Tibial nerve (tissue), 4 donors: ENCODE measurements at places on chromosomes 2 and 18. TPM values are rescaled to one million over a fixed set of nuclear protein-coding genes. Genes with fewer than 3 reads are reported as not detected.

The DSC2 gene
- total RNA-seq = 3.9 TPM

The FAM228A gene
- 2.7 TPM for total RNA-seq

The RAD51AP2 gene
- total RNA-seq = not detected

The CFAP53 gene
- total RNA-seq = 1.5 TPM

The UGT1A5 gene
- total RNA-seq = not detected

The CD8B2 gene
- not detected for total RNA-seq

The HES6 gene
- 9.4 TPM for total RNA-seq

The RAPGEF4 gene
- total RNA-seq = 8.1 TPM

The INPP5D gene
- total RNA-seq = 40.4 TPM

The MC4R gene
- total RNA-seq = not detected

GRCh38 chr2:31413025-31413424, 1.5 kb downstream of the XDH start:
- no peak for DNase-seq

- no peak for DNase-seq
Measured at GRCh38 chr2:162114271-162114670, 37.8 kb downstream of the GCG start.

DNA sequence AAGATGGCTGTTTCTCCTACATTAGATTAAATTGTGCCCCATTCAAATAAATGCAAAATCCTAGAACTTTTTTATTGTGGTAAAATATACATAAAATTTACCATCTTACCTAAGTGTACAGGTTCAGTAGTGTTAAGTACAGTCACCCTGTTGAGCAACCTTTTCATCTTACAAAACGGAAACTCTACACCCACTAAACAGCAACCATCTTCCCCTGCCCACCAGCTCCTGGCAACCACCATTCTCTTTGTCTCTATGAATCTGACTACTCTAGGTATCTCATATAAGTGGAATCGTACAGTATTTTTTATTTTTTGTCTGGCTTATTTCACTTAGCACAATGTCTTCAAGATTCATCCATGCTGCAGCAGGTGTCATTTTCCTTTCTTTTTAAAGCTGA, 53.0 kb downstream of the ASXL2 start:
- no peak for DNase-seq

- DNase-seq = no peak
Measured at GRCh38 chr2:237639836-237640220, 12.4 kb downstream of the LRRFIP1 start.

GRCh38 chr2:129761569-129762021, 217.9 kb upstream of the RAB6C start:
- no peak for DNase-seq

DNA sequence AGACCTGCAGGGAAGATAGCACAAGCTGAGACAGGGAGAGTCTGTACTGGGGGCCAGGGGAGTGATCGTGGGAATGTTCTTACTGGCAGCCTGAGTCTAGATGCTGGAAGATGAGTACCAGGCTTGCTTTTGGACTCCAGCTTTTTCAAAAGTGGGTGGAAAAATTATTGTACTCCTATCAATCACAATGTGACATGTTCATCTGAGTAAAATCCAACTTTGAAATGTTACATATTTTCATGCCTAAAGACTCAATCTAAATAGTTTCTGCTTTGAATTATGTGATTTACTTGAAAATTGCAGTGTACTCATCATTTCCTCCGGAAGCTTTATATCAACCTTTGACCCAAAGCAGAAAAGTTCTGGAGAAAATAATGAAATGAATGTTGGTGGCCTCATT, 49.7 kb upstream of the ST3GAL5 start:
- no peak for DNase-seq

- DNase-seq = no peak
Measured at GRCh38 chr2:109081374-109081773, 47.6 kb upstream of the SH3RF3 start.

- DNase-seq = no peak
Measured at GRCh38 chr18:55319459-55320193, 268.4 kb downstream of the TCF4 start.

DNA sequence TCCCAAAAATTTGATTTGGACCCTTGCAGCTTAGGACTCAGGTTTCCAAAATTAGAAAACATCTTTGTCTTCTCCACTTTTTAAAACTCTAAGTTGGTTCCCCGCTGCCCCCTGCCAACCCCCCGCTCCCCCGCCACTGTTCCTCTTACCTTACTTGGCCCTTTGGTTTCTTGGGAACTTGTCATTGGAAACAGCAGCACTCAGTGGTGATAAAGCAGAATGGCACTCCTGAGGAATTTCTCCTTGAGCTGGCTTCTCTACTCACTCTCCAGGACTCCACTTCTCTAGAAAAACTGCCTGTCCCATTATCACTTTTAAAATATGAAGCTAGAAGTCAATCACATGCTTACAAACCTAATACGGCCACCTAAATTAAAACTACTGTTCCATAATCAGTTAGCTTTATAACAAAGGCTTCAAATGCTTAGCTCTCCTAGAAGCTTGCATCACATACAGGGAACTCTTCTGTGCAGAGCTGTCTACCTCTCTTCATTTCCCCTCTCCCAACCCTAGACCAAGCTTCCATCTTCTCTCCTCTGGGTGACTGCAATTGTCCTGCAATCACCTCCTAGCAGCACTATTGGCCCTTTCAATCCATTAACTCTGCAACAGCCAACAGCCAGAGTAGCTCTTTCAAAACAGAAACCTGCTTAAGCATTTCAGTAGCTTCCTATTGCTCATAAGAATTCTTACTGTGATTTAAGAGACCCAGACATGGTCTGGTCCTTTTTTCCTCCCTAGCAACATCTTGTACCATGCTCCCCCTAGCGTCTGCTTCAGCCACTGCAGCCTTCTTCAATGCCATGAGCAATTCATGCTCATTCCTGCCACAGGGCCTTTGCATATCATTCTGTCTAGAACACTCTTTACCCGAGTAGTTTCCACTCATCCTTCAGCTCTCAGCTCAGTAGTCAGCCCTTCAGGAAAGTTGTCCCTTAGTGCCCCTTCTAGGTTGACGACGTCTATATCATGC, 15.2 kb upstream of the PLEKHM3 start:
- DNase-seq = peak; percentile 61

- DNase-seq = no peak
Measured at GRCh38 chr2:5705490-5705889, 13.3 kb downstream of the SOX11 start.

GRCh38 chr2:46381871-46382270, 84.7 kb downstream of the EPAS1 start:
- DNase-seq = no peak

DNA sequence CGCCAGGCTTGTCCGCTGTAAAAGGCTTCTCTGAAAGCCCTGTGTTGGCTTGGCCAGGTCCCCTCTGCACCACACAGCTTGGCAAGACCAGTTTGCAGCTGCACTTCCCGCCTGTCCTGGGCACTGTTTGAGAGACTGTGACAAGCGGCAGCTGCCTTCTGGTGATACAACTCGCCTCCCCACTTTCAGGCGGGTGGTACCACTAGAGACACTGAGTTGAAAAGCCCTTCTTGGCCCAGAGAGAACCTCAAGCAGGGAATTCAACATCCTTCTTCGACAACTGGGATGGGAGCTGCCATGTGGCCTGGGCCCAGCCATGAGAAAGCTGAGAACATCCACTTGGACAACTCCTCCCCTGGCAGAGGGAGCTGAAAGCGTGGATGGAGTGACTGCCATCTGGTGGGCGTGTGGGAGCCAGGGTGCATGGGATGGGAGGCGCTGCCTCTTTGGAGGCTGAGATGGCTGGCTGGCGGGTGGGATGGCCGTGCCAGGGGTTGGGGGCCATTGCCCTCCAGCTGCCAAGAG, 125.5 kb upstream of the REV1 start:
- no peak for DNase-seq

DNA sequence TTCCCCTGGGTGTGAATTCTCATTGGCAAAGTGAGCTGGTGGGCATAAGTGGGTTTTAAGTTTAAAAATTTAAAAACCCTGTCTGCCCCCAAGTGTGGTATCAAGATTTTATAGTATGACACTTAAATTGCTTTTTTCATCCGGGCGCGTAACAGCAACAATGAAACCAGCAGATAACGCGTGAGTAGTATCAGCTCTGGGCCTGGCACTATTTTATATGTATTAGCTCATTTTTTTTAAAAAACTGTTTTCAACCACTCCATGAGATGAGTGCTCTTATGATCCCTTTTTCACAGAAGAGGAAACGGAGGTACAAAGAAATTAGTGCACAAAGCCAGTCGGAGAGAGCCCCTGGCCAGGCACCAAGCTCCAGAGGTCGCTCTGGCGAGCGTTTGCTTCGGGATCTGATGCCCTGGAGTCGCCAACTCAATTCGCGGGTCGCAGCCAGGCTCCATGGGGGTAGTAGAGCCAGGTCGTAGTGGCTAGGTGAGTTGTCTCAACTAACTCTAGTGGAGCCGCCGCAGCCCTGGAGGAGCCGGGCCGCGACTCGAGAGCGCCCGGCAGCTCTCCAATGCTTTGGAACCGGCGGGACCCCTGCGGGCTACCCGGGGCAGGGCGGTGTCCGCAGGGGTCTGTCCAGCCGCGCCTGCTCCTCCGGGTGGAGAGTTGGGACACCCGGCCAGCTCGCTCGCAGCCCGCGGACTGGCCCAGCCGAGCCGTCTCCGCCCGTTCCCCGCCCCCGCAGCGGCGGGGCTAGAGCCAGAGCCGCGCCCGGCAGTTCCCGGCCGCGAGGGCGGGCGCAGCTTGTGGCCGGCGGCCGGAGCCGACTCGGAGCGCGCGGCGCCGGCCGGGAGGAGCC, at the start of gene IL1R1:
Gene IL1R1, plus strand, starts transcription at position 777 of the 859 bp plus-strand sequence. CDS start 14,979 bp downstream, outside the sequence.
- DNase-seq = peak; percentile 51

DNA sequence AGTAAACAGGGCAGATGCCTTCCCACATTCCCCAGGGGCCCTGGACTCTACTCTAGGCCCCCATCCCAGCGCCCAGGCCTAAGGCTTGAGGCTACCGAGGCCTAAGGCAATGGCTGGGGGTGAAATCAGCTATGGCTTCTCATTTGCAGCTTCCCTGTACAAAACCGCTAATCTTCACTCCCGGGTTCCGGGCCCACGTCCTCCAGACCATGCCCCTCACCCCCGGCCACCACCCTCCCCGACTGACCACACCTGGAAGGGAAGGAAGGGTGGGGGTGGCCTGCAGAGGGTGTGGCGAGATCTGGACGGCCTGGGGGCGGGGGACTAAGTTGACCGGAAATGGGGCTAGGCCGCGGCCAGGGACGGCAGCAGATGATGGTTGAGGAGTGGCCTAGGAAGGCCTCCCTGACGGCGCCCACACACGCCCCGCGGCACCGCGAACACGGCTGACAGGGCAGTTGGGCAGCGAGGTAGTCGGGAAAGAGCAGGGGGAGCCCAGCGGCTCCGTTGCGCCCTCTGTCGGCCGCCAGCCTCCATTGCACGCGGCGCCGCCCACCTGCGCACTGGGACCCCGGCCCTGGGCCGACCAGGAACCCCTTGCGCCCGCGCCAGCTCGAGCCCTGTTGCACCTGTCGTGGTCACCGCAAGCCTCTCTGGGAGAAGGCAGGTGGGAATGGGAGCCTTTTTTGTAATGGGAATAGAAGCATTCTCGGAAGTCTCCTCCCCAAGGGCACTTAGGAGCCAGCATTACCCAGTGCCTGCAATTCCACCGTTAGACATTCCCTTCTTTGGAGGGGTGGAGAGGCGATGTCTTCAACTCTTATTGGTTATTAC, 117.1 kb upstream of the STPG4 start:
- peak; percentile 47 for DNase-seq

- DNase-seq = no peak
Measured at GRCh38 chr2:164178835-164179465, 442.3 kb downstream of the GRB14 start.

GRCh38 chr2:217978536-217979150, 24.2 kb downstream of the TNS1 start:
- no peak for DNase-seq

- DNase-seq = no peak
Measured at GRCh38 chr18:25650201-25650941, 298.4 kb upstream of the ZNF521 start.

- DNase-seq = no peak
Measured at GRCh38 chr2:178282075-178282815, 87.9 kb downstream of the OSBPL6 start.

DNA sequence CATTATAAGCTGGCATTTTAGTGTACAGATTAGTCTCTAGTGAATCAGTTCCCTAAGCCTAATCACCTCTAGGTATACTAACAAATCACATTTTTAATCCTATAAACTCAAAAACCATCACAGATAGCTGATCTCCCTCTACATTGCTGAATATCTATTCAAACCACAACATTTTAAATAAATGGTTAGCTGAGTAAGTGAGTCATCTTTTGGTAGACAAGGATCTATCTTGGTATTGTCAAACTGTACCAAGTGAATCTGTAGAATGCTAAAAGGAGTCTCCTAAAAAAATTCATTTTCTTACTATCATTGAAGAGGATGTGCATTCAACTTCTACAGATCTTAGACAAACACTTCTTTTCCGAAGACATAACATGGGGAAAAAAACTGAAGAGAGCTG, 40.7 kb downstream of the INO80D start:
- DNase-seq = no peak

DNA sequence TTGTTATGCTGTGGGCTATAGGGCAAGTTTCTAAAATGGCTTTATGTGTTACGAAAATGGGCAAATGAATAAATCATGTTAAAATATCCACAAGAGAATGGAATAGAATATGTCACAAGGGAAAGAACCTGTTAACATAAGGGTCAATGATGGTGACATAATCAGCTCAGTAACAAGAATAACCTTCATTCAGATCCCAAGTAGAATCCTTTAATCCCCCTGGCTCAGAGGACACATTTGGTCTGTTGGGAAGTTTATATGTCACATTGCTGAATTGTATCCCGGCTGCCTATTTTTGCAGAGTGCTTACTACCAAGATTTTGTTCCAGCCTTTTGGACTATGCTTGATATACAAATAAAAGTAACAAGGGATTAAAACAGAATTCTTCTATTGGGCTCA, 13.1 kb upstream of the LGALSL start:
- no peak for DNase-seq

GRCh38 chr18:66280470-66280869, 323.4 kb downstream of the CDH19 start:
- DNase-seq = no peak

- no peak for DNase-seq
Measured at GRCh38 chr18:43175257-43175656, 59.8 kb upstream of the RIT2 start.

GRCh38 chr2:38498045-38498481, 104.7 kb downstream of the HNRNPLL start:
- DNase-seq = no peak
